ENCODE measurements at places on chromosomes 2 and 18. TPM values are rescaled to one million over a fixed set of nuclear protein-coding genes. Genes with fewer than 3 reads are reported as not detected.
A peak's percentile ranks its signal among the peaks of the same experiment; 100 is the strongest.

The EMILIN1 gene
- total RNA-seq = under 0.01 TPM

DNA sequence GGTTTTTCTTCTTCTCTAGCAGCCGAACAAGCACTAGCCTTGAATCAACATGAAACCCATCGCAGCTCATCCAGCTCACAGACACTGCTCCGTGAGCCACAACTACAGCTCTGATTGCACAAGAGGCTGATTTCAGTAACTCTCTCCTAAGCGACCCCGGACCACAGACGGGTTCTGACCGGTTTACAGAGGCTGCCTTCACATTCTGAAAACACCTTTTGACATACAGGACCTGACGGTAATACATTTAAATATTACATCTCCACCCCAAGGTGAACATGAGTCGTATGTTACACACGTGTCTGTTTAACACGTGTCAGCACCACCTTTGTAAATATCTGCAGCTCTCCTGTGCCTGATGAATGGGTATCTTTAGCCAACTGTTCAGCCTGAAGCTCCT is 120.7 kb downstream of the TMEM18 start:
- DNase-seq = peak; percentile 2

- DNase-seq = no peak
These were observed 763.4 kb upstream of the NRXN1 start for GRCh38 chr2:51795248-51795888.

The INSIG2 gene
- 10.5 TPM for total RNA-seq

- DNase-seq = no peak
These were observed at the start of gene CTNNA2 for GRCh38 chr2:79512442-79513401. Gene CTNNA2, plus strand, starts transcription at chr2:79513051.

The ASPRV1 gene
- 0.38 TPM for total RNA-seq

The MAP2 gene
- 8.2 TPM for total RNA-seq

- peak; percentile 64 for DNase-seq
These were observed 7.1 kb downstream of the TIA1 start for GRCh38 chr2:70241340-70241739.

DNA sequence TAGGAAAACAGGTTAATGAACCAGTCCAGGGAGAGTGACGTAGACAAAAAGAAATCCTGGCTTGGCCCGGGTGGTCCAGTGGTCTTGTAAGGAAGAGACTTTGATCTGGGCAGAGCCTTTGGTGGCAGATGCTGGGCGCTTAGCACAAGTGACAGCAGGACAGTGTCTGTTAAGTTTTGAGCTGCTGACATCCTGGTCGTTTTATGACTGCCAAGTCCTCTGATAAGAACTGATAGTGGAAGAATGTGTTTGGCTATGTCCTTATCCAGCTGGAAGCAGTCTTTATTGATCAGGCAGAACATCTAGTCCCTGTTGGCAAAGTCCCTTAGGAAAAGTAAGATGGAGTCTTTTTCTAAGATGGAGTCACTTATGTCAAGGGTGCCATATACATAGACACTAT is 27.4 kb upstream of the ZNF407 start:
- DNase-seq = no peak

DNA sequence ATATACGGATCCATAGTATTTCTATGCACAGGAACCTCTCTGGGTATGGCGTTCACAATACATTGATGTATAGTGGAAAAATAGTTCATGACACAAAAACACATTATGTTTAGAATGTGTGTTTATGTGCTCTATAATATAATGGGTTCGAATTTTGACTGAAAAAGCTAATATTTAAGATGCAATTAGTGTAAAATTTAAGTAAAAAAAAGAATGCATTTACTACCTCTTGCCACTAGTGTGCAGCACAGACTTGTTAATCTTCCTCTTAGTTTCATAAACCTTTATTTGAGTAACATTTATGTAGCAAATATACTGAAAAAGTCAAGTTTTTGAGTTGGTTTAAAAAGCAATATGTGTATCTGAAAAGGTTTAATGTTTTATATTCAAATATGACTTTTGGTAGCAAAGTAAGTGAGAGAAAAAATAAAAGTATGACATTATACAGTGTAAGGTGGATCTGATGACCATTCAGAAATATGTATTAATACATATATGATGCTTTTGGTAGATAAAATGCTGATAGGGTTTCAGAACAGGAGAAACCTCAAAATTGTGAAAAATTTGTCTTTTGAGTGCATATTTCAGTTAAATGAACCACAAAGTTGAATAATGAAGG is 49.4 kb downstream of the CCDC102B start:
- DNase-seq = peak; percentile 44

- no peak for DNase-seq
These were observed 818.1 kb downstream of the SLC4A3 start for GRCh38 chr2:220445429-220446105.

- no peak for DNase-seq
These were observed 12.0 kb downstream of the DYSF start for GRCh38 chr2:71465356-71465755.

DNA sequence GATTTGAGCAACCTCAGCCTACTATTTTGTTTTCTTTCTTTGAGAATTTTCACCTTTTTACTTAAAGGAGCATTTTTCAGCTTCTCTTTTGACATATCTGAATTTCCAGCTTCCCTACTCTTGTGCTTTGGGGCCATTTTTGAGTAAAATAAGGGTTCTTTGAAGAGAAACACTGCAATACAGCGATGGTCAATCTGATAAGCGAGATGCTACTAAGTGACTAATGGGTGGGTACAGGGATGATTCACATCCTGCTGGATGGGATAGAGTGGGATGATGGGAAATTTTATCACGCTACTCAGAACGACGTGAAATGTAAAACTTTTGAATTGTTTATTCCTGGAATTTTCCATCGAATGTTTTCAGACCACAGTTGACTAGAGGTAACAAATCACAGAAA is 211.5 kb downstream of the TMEM247 start:
- DNase-seq = no peak

DNA sequence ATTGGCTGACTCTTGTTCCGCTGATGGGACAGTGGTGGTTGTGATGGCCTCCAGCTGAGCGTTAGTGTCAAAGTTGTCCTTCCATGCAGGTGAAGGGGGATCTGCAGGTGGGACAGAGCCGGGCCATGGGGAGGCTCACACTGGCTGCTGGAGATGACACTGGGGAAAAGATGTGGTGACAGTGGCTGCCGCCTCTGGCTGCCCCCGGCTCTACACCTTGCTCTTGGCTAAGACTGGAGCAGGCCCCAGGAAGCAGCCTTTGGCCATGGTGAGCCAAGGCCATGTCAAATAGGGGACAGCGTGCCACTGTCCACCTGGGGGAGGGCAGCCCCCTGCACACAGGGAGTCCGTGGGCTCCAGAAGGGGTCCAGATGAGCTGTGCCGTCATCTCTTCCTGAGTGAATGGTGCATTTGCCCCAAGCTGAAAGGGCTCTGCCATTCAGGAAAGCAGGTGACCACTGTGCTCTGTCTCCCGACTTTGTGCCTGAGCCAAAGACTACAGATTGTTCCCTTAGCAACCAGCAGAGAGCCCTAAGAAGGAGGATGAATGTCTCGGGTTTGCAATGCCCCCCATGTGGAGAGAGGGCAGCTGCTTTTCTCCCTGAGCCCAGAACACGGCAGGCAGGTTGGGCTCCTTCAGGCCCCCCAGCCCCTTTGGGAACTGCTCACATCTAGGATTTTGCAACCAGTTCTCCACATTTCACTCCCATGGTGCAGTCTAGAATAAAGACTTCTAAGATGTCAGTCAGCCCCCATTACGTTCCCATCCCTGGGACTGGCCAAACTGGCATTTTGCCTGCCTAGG is 79.1 kb upstream of the BCL2L11 start:
- DNase-seq = no peak

- DNase-seq = no peak
These were observed 243.5 kb upstream of the FANCL start for GRCh38 chr2:58484629-58485028.

The UGT1A4 gene
- total RNA-seq = 2.9 TPM

DNA sequence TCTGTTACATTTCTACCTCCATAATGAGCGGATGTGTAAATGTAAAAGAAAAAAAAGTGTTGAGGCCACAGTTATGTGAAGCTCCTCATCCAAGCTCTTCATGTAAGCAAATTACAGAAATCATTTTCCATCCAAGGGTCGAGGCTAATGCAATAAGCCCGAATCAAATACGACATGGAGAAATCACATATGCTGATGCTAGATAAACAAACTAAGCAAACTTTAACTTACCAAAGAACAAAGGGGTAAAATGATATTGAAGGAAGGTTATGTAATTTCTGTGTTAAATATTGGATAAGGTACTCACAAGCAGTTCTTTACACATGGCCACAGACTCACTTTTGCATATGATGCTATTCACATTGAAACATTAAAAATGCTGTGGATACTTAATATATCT is 310.2 kb upstream of the ID2 start:
- DNase-seq = no peak

DNA sequence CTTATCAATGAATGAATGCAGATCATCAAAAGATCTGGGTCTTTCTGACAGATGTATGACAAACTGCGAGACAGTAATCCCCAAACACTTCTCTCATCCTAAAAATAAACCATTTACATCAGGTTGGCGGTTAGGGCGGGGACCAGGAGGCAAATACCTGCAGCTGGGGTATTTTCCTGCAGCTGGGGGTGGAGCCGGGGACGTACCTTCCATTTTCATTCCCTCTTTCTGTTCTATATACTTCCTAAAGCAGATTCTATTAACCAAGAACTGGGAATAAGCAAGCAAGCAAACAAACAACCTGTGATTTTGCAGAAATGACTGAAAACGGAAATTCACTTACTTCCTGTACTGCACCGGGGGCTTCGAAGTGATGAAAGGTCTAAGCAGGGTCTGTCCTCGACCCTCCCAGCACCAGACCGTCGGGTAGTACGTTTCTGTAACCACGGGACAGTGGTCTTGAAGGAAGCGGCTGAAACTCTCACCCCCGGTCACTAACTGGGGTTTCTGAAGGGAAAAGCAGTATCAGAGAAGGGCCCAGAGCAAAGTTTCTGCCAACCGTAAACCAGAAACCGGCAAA is 1.2 kb downstream of the ABHD3 start:
- DNase-seq = peak; percentile 42

DNA sequence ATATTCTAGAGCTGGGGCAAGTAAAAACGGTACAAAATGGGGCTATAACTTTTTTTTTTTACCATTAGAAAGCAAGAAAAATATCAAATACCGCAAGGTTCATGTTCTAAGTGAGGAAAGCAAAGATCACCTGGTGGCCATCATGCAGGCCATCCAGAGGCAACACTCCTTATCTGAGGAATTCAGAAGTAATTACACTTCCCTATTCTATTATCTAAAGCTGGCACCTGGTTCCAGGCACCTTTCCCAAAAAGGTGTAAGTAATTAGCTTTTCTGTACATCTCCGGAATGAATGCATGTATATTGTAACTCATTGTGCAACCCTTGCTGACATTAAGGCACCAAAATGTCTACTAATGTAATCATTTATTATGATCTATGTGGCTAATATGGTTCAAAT is 152.5 kb upstream of the GYPC start:
- no peak for DNase-seq

The STON1 gene
- total RNA-seq = 0.79 TPM

GRCh38 chr2:150473767-150474166 is 13.7 kb downstream of the RND3 start:
- no peak for DNase-seq

GRCh38 chr2:229675569-229675968 is 38.8 kb downstream of the DNER start:
- no peak for DNase-seq

The HTR2B gene
- total RNA-seq = 0.13 TPM

GRCh38 chr2:236173036-236173728 is 5.0 kb upstream of the GBX2 start:
- DNase-seq = no peak

- no peak for DNase-seq
These were observed 224.5 kb upstream of the SPOPL start for GRCh38 chr2:138277062-138277461.

- DNase-seq = no peak
These were observed 54.6 kb downstream of the DCC start for GRCh38 chr18:52394602-52395001.

The PSMA8 gene
- not detected for total RNA-seq

DNA sequence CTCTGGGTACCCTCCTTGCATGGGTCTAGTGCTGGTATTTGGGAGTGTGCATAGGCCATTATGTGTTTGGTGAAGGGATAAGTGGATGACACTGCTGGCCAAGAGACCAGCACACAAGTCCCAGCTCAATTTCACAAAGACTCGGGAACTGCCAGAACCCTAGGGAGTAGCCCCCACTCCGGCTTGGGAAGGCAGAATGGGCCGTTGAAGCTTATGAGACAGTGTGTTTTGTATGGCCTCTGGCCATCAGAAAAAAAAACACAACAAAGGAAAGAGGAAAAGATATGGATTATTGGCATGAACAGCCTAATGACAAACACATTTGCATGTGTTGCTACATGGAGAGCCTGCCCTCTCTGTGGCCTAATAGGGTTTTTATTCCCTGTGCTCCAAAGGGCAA is 144.2 kb downstream of the TTC32 start:
- no peak for DNase-seq

- no peak for DNase-seq
These were observed 138.0 kb upstream of the ARHGAP28 start for GRCh38 chr18:6591491-6591890.

GRCh38 chr2:219789476-219789875 is 162.0 kb downstream of the SLC4A3 start:
- DNase-seq = no peak

- DNase-seq = no peak
These were observed 315.4 kb downstream of the CYRIA start for GRCh38 chr2:16350211-16350610.
